Fibroblast of skin of abdomen (primary cell): ENCODE measurements at places on chromosomes 11 and 22.

DNA sequence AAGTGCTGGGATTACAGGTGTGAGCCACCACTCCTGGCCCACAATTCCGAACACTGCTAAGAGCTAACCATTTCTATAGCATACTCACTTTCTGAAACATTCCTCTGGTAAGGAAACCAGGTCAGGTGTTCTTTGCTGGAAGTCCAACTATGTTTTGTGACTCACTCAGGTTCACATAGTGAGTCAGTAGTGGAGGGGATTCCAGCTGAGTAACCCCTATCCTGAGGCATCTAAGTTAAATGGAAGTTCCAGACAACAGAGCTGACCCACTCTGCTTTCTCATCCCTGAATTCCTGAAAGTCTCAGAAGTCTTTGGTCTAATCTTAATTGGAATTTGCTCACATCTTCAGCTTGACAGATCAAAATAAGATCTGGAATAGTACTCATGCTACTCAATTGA is 3.0 kb upstream of the CHRNA10 start:
- DNase-seq, result peak; percentile 55

DNA sequence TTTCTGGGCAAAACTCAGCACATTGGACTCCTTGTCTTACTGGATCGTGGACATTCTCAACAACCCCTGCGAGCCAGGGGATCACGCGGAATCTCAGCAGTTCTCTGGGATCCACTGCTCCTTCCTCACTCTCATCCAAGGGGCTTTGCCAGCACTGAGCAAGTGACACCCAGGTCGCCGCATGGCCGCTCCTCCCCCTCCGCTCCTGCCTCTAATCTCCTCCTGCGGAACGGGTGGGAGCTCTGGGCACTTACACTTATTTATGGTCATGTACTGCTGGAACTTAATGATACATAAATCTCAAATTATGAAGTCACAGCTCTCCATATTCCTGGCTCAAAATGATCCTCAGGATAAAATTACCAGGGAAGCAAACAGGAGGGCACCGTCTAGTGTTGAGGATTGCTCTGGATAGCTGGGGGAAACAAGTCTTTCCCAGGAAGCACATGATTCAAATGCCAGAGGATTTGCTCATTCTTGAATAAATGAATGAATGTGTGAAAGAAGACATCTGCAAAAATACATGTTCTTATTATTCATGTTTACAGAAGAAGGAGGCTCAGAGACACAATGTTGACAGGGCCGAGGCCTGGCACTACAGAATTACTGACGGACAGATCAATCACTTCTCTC is 1077.3 kb downstream of the TBC1D22A start:
- DNase-seq, result peak; percentile 71

GRCh38 chr11:57903441-57904123 is 120.1 kb upstream of the OR9Q1 start:
- no peak for DNase-seq

DNA sequence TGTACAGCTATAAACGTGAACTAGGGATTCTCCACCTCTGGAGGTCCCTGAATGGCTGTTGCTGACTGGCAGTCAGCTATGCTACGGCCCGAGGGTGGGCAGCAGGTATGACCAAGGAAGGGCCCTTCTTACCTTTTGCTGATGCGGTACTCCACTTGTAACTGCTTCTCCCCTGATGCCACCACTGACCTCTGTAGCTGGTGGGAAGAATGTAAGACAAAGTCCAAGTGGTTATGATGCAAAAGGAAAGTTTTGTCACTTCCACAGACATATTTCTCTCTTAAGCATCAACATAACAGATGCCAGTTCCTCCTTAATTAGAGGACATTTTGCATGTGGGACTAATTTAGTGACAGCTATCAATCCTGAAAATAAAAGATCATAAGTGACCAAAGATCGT is 32.2 kb downstream of the P4HA3 start:
- DNase-seq, result no peak

DNA sequence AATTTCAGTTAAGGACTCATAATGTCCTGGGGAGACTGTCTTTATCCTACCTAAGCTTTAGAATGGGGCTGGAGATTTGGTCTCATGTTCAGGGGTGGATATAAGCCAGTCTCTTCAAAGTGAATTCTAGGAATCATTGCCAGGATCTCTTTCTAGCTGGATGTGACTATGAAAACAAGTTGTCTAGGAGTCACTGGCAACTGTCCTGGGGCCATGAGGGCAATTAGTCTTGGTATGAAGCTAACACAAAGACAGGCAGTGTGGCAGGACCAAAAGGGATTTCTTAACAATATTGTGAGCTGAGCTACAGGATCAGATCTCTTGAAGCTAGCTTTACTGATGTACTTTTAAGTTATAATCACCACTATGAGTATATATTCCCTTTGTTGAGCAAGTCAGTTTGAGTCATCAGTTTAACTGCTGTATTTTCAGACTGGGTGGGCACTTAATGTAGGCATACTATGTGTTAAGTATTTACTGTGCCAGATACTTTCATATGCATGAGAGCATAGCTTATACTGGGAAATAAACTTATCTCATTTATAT is 390.0 kb upstream of the CCDC90B start:
- DNase-seq, result no peak

DNA sequence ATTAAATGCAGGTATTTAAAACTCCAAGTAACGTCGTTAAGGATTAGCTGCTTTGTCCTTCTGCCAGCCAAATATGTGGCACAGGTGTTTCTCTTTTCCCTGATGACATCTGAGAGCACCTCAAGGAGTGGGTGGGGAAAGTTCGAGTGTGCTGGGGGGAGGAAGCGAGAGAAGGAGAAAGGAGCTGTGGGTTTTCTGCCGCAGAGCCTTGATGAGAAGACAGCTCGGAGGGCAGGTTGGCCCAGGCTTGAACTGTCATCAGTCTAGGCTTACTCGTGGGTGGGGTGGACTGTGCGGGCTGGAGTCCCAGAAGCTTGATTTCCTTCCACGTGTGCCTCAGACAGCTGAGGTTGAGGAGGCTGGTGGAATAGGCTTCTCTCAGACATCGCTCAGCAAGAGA is 15.2 kb upstream of the SORL1-AS1 start:
- no peak for DNase-seq
